ENCODE measurements at places on chromosomes 11 and 22. TPM values are rescaled to one million over a fixed set of nuclear protein-coding genes. Genes with fewer than 3 reads are reported as not detected.

Gene GLYATL2
- total RNA-seq: not detected

Gene CWC15
- 95.1 TPM for total RNA-seq

Gene CARD16
- total RNA-seq: 2.7 TPM

Gene KRTAP5-1
- total RNA-seq: not detected

Gene OR5P2
- total RNA-seq: not detected

Gene CATSPER1
- total RNA-seq: not detected

Gene LINC01488
- total RNA-seq: not detected

DNA sequence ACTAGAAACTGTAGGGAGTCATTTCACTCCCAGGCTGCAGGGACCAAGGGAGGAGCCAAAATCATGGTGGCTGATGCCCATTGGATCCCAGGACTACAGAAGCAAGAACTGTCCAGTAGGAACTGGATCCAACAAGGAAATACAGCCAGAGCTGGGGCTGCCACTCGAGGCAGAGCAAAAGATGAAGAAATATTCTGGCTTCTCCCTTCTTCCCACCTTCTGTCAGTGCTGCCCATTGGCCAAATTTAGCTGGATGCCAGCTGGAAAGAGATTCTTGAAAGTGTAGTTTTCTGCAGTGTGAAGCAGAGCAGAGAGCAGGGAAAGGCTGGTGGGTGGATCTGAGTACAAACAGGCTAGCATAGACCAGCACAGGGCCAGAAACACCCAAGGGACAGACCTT lies 45.6 kb downstream of the COMMD9 start:
- DNase-seq: no peak

DNA sequence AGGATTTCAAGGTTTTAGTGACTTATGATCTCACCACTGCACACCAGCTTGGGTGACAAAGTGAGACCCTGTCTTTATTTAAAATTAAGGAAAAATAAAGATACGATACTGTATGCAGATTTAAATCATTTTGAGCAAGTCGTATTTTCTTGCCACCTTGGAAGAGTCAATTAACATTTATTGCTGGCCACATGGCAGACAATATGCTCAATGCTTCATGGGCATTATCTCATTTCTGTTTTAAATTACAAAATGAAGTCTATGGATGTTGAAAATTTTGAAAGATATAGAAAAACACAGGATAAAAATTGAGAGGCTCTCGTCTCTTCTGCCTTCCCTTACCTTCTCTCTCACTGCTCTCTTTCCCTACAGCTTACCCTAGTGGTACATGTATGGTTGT lies 349.0 kb upstream of the CCDC90B start:
- DNase-seq: no peak

GRCh38 chr11:6319704-6320410 lies 444 bp downstream of the CAVIN3 start:
- DNase-seq: no peak

Gene P2RY6
- not detected for total RNA-seq
